HFFc6 (cell line): ENCODE measurements at places on chromosomes 12 and 14. TPM values are rescaled to one million over a fixed set of nuclear protein-coding genes. Genes with fewer than 3 reads are reported as not detected.

Gene RPGRIP1
- not detected in 3 replicates for total RNA-seq

Gene TROAP
- total RNA-seq, result 14.3 to 36.9 TPM (median 26.8 TPM) in 3 replicates

Gene LYZ
- not detected in 3 replicates for total RNA-seq

Gene GPR132
- not detected in 2 replicates for total RNA-seq

Gene GLI1
- total RNA-seq, result 2.1 and 5.8 TPM in 2 replicates

Gene PLBD2
- 49.8 and 60.4 TPM in 2 replicates for total RNA-seq

GRCh38 chr14:103109535-103110441 is 13.5 kb upstream of the TNFAIP2 start:
- DNase-seq, result peak; percentile 62

- no peak for DNase-seq
These were observed 145.3 kb downstream of the SSPN start for GRCh38 chr12:26340649-26341048.

DNA sequence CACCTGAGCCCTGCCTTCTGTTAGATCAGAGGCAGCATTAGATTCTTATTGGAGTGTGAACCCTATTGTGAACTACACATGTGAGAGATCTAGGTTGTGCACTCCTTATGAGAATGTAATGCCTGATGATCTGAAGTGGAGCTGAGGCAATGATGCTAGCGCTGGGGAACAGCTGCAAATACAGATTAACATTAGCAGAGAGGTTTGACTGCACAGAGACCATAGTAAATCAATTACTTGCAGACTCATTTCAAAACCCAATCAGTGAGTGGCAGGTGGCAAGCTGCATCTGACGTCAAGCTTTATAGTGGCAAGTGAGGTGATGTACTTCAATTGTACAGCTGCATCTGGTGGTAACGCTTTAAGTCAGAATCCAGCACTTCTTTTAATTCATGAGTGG is 141.6 kb downstream of the GPHN start:
- no peak for DNase-seq

DNA sequence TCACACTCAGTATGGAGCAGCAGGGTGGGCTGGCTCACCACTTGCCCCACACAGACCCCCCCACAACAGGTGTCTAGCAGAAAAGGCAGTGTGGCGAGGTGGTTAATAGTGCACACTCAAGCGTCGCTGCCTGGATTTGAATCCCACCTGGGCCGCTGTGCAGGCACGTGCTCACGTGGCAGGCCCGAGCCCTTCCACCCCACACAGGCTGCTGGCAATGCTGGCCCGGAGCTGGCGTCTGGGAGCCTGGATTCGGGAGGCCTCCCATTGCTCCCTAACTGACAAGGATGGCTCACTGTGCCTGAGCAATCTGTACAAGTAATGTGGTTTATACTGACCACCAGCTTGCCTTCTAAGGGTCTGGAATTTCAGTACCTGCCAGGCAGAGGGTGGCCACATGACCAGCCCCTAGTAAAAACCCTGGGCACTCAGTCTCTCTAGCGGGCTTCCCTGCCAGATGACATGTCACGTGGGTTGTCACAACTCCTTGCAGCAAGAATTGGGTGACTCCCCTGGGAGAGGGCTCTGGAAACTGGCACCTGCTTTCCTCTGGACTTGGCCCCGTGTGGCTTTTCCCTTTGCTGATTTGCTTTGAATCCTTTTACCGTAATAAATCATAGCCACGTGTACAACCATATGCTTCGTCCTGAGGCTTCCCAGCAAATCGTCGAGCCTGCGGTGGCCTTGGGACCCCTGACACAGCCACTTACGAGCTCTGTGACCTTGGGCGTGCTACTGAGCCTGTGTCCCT is 72.8 kb downstream of the SCARB1 start:
- no peak for DNase-seq

DNA sequence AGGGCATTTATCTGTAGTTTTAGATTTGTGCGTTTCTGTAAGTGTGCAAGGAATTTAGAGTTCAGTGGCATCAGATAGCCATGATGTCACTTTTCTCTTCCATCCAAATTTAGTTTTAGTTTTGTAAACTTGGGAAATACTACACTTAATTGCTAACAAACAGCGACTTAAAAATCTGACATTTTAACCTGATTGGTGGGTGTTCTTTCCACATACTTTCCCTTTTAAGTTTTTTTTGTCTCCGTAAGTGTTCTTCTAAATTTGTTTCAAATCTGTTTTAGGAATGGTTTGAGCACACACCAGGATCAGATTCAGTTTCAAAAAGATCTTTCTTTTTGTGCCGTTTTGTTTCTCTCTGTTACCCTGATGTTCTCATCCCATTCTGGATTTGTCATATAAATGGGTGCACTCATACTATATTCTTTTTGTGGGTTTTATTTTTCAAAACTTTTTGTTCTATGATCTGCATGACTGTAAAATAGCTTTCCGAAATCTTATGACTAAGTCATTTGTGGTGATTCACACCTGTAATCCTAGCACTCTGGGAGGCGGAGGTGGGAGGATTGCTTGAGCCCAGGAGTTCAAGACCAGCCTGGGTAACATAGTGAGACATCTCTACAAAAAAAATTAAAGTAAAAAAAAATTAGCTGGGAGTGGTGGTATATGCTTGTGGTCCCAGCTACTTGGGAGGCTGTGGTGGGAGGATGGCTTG is 58.9 kb downstream of the FBXO34 start:
- DNase-seq, result peak; percentile 12

DNA sequence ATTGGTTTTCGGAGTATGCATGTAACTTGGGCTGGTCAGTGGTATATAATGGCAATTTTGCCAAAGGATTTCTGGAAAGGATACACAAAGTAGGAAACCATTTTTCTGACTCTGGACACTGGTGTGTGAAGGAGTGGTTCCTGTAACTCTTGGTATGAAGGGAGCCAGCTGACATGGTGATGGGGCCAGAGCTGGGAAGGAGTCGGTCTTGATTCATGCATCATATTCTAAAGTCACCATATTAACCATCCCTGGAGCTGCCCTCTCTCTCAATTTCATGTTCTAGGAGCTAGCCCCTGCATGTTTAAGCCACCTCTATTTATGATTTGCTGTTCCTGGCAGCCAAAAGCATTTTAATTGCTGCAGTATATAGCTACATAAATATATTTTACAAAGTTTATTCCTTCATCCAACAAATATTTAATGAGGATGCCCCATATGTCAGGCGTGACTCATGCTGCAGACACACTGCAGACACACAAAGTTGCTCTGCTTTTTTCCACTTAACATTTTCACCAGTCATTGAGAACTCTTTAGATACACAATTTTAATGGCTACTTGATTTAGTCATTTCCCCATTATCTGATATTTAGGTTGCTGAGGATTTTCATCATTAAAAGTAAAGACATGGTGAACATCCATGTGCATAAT is 78.7 kb upstream of the PSMC1 start:
- DNase-seq, result peak; percentile 60

GRCh38 chr12:32535288-32535999 is 136.1 kb downstream of the FGD4 start:
- DNase-seq, result peak; percentile 37

DNA sequence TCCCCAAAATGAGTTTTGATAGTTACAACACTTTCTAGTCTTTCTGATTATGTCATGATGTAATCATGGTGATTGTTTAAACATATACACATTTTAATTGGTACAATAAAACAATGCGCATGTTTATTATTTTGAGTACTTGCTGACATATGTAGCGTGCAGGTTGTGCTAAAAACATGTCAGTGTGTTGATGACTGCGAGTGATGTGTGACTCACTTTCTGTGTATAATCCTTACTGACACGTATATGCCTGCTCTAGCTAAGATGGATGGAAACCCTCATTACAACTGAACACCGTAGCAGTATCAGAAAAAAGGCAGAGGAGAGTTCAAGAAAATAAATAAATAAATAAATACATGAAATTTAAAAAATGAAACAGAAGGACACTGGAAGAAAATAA is 1552.4 kb upstream of the FLRT2 start:
- DNase-seq, result no peak

DNA sequence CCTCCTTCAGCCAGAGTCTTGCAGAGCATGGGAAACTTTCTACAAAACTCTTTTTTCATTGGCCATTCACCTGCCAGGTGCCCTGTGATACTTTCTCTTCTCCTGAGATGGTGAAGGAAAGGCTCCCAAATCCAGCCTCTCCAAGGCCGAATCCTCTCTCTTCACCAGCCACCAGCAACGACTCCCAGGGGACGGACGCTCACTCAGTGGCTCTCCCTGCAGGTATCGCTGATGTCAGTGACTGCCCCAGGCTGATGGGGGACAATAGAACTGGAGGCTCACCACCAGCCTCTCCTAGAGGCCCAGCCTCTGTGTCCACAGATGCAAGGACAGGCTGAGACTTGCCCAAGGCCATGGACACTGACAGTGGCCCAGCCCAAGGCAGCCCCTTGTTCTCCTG is 204.1 kb downstream of the BCL11B start:
- DNase-seq, result no peak

DNA sequence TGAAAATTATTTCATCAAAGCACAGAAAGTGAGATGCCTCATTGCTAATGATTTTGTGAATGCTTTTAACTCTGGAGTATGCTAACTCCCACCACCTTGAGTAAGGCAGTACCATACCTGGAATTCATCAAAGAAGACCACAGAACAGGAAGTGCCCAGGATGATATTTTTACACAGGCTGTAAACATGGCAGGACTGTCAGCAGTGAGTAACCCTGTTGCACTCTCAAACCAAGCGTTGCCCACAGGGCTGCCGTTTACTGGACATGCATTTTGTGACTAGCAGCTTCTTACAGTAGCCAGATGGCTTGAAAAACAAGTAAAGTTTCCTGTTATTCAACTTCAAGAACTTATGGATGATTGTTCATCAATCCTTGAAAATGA is 42.4 kb downstream of the RALGAPA1 start:
- no peak for DNase-seq

GRCh38 chr14:21033133-21033698 is 1.4 kb downstream of the RNASE13 start:
- DNase-seq, result no peak

- no peak for DNase-seq
These were observed 3.1 kb downstream of the ATP23 start for GRCh38 chr12:57944313-57945023.

- DNase-seq, result no peak
These were observed 4.6 kb downstream of the SERPINA1 start for GRCh38 chr14:94383777-94384176.

- no peak for DNase-seq
These were observed 88.3 kb upstream of the AMN1 start for GRCh38 chr12:31817120-31817519.

DNA sequence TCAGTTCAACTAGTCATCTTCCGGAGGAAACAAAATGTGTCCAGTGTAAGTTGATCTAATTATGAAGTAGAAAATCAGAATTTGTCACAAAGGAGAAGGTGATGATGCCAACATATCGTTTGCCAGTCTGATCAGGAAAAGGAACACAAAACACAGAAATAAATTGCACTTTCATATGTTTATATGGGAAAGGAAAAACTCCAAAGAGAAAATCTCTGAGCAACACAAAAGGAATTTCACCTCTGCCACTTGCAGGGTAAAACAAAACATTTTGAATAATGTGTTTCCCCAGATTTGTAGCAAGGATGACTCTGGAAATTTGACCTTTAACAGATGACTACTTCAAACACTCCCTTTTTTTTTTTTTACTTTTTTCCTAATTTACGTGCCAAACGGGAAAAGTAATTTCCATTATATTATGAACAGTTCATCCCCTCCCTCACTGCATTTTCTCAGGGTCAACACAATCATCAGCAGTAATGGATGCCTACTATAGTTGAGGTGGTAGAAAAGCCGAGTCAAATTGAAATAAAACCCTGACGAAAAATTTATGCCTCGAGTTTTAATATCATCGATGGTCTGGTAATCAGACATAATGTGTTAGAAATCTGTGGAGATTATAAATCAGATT is 25.6 kb downstream of the MGAT4C start:
- DNase-seq, result no peak
